ENCODE measurements at places on chromosomes 2 and 18. TPM values are rescaled to one million over a fixed set of nuclear protein-coding genes. Genes with fewer than 3 reads are reported as not detected.

DNA sequence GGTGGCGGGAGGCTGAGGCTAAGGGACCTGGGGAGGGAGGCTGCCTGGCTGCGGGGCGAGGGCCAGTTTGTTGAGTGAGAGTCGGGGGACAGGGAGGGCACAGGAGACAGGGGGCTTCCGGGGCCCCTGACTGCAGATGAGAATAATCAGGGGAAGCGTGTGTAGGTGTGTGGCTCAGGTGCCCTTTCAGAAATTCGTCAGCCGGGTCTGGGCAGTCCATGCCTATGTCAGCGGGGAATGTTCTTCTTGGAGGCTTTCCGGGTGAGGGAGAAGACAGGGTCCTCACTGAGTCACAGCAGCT is 52.3 kb upstream of the OTOF start:
- no peaks in the 10 kb centered on the region for H3K36me3 ChIP-seq
- H3K4me1 ChIP-seq, result no peaks in the 10 kb centered on the region
- H3K27ac ChIP-seq, result no peak overlapping the region
- no peaks in the 10 kb centered on the region for H3K27me3 ChIP-seq

DNA sequence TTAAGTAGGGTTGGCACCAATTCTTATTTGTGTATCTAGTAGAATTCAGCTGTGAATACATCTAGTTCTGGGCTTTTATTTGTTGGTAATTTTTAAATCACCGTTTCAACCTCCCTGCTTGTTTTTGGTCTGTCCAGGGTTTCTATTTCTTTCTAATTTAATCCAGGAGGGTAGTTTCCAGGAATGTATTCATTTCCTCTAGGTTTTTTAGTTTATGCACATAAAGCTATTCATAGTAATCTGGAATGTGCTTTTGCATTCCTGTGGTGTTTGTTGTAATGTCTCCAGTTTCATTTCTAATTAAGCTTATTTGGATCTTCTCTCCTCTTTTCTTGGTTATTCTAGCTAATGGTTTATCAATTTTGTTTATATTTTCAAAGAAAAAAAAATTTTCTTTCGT is 1361.8 kb upstream of the DDX18 start:
- no peak overlapping the region for H3K27ac ChIP-seq
- no peak for DNase-seq
- no peak overlapping the region for H3K4me3 ChIP-seq
- no peaks in the 10 kb centered on the region for H3K4me1 ChIP-seq
- no peaks in the 10 kb centered on the region for H3K36me3 ChIP-seq
- H3K27me3 ChIP-seq, result no peaks in the 10 kb centered on the region

- no peak for DNase-seq
- peaks cover 3% of the 10 kb centered on the region for H3K36me3 ChIP-seq
- H3K4me1 ChIP-seq, result peaks cover 38% of the 10 kb centered on the region
- H3K27ac ChIP-seq, result no peak overlapping the region
Measured at GRCh38 chr2:191840921-191841320, 6.0 kb downstream of the CAVIN2 start.

- H3K27ac ChIP-seq, result no peak overlapping the region
- H3K36me3 ChIP-seq, result no peaks in the 10 kb centered on the region
- H3K4me1 ChIP-seq, result peaks cover 4% of the 10 kb centered on the region
- no peak overlapping the region for H3K4me3 ChIP-seq
Measured at GRCh38 chr2:26557244-26557925, 79.5 kb upstream of the OTOF start.

DNA sequence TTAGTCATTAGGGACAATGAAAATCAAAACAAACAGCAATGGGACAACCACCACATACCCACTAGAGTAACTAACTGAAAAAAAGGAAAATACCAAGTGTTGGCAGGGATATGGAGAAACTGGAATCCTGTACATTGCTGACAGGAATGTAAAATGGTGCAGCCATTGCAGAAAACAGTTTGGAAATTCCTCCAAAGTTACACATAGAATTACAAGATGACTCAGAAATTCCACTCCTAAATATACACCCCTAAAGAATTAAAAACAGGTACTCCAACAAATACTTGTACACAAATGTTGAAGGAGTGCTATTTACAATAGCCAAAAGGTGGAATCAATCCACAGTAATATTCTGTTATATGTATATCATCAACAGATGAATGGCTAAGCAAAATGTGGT is 110.9 kb downstream of the ROCK1 start:
- H3K27me3 ChIP-seq, result no peaks in the 10 kb centered on the region
- H3K27ac ChIP-seq, result no peak overlapping the region
- H3K4me3 ChIP-seq, result no peak overlapping the region
- peaks cover 7% of the 10 kb centered on the region for H3K4me1 ChIP-seq
- DNase-seq, result no peak

GRCh38 chr2:54287532-54287931 is 31.5 kb upstream of the TSPYL6 start:
- no peak overlapping the region for H3K4me3 ChIP-seq
- H3K36me3 ChIP-seq, result no peaks in the 10 kb centered on the region
- H3K27me3 ChIP-seq, result no peaks in the 10 kb centered on the region
- no peaks in the 10 kb centered on the region for H3K4me1 ChIP-seq

- no peak overlapping the region for H3K27ac ChIP-seq
- no peak overlapping the region for H3K4me3 ChIP-seq
- H3K36me3 ChIP-seq, result no peaks in the 10 kb centered on the region
Measured at GRCh38 chr2:222440673-222441422, 16.5 kb downstream of the SGPP2 start.

- no peaks in the 10 kb centered on the region for H3K27me3 ChIP-seq
- DNase-seq, result peak; percentile 53
- H3K27ac ChIP-seq, result no peak overlapping the region
- no peaks in the 10 kb centered on the region for H3K4me1 ChIP-seq
- H3K4me3 ChIP-seq, result no peak overlapping the region
Measured at GRCh38 chr18:79558196-79558932, 121.2 kb upstream of the CTDP1 start.

DNA sequence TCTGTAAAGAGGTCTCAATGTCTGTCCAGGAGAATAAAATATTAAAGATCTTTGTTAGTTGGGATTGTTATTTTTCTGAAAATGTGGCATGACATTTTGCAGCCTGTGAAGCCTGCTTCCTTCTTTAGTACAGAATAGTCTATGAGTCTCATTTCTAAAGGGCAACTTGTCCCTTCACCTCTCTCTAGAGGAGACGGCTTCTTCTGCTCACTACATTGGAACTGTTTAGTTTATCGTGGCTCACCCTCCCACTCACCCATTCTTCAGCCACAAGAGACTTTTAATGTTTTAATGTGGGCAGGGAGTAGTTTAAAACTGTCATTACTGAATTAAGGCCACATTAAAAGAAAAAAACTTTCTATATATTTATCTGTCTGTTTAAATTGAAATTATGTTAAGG is 161.0 kb downstream of the BARD1 start:
- no peak overlapping the region for H3K27ac ChIP-seq
- no peak overlapping the region for H3K4me3 ChIP-seq
- no peaks in the 10 kb centered on the region for H3K27me3 ChIP-seq
- no peaks in the 10 kb centered on the region for H3K36me3 ChIP-seq
- DNase-seq, result no peak

The KCNJ3 gene
- total RNA-seq, result 0.16 TPM

The PSD4 gene
- 6.6 TPM for total RNA-seq

The ILKAP gene
- total RNA-seq, result 46.4 TPM

The TSN gene
- 36.0 TPM for total RNA-seq

The CYP26B1 gene
- total RNA-seq, result 3.5 TPM

Data from sigmoid colon (tissue), 7 donors.